ENCODE measurements at places on chromosomes 5 and 9.

GRCh38 chr5:42840269-42840668 is 28.6 kb upstream of the SELENOP start:
- DNase-seq, result no peak

DNA sequence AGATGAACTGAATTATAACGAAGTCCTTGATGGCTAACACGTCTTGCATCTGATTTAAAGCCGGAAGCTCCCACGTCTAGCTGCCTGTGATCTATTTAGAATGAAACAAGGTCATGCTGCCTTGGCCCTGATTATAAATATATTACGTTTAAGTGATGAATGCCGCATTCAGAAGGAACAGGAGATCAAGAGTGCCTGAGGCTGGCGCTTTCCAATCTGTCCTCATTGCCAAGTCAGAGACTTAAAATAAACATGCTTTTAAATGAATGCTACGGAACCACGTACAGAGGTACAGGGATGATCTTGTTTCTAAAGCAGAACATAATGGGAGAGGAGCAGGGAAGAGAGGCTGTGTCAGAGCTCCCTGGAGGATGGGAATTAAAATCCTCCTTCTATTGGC is 292.8 kb downstream of the TLE1 start:
- no peak for DNase-seq

GRCh38 chr9:99158629-99159028 is 53.7 kb downstream of the TGFBR1 start:
- DNase-seq, result no peak

DNA sequence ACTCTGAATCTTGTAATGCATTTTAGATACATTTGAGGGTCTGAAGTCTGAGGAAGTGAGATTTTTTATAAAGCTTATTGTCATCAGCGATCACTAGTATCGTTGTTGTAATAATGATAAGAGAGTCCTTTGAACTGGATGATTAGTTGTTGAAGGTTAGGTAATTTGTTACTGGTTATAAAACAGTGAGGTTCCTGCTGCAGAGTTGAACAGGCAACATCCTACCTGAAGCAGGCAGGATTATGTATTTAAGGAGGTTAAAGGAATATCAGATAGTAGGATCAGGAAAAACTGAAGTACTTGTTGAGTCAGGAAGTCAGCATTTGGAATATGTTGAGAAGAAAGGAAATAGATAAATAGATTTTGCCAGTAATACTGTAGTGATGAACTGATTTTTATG is 106.7 kb downstream of the VPS13A start:
- DNase-seq, result no peak

DNA sequence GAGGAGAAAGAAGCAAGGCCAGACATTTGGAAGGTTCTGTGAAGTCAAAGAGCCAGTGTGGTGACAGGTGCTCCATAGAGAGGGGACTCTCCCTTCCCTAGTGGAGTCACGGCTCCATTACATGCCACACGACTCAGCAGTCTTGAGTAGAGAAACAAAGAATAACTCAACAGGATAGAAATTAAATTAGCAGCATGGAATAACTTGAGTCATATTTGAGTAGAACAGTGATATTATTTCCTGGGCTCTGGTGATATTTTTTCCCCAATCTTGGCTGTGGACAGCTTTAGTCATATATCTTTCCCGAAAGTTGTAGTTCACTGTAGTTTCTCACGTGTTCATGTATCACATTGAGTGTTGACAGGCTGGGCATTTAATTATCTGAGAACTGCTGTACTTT is 149.7 kb upstream of the EFNA5 start:
- DNase-seq, result no peak

DNA sequence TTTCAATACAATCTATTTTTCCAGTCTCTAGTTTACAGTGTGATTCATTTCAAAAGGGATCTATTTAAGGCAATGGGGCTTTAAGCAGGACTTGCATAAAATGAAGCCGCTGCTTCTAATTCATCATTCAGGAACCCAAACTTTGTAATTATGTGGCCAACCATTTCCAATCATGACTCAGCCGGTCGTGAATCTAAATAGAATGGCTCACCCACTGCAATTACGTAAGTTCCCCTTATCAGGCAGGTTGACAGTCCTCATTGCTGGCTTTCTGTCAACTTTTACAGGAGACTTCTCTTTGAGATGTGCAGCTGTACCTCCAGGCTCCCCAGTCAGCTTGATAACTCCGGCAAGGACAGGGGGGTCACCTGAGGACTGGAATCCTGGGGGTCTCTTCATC is 152.8 kb upstream of the DAP start:
- peak; percentile 19 for DNase-seq

DNA sequence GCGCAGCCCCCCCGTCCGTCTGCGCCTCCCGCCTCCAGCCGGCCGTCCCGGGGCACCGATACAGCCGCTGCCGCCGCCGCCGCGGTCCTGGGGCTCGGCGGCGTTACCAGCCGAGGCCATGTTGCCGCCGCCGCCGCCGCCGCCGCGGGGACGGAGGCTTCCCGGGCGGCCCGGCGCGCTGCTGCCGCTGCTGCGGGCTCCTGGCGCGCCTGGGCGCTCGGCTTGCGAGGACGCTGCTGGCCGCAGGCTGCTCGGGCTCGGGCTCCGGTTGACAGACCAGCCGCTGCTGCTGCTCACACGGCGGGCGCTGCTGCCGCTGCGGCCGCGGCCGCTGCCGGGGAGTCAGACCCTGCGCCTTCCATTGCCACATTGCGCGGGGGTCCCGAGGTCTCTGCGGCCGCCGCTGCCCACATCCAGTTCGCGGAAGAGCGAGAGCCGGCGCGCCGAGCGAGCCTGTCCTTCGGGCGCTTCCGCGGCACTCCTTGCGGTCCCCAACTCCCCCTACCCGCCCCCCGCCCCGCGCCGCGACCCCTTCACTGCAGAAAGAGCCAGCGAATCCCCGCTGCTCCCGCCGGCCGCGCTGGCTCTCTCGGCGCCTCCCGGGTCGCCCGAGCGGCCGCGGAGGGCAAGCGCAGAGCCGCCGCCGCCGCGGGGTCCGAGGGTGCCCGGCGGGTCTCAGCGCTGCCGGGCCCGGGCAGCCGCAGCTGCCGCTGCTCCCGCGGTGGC is 8.4 kb downstream of the PTCH1 start:
- DNase-seq, result no peak

GRCh38 chr9:96858018-96858573 is 3.8 kb upstream of the ZNF782 start:
- no peak for DNase-seq

GRCh38 chr9:89519366-89519805 is 21.5 kb upstream of the SEMA4D start:
- no peak for DNase-seq

DNA sequence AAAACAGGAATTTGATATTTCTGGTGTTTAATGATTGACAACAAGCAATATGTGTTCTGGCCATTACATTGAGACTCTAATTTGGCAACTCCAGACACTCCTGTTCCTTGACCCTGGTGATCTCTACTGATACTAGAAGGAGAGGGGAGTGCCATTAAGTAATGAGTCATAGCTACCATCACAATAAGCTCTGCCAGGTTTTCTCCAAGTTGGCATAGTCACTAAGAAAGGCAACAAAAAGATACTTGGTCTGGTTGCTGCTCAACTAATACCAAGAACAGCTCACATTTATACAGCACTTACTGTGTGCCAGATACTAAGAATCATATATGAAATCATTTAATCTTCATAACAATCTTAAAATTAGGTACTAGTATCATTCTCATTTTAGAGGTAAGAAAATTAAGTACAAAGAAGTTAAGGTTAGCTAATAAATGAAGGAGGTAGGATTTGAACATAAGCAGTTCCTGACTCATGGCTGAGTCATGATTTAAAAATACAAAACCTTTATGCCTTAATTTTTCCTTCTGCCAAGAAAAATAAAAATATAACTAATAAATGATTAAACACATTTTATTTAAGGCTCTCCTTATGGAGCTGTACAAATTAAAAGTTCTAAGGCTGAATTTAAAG is 19.9 kb upstream of the PRXL2C start:
- no peak for DNase-seq

GRCh38 chr5:165134155-165134554 is 1628.7 kb downstream of the MAT2B start:
- DNase-seq, result no peak

DNA sequence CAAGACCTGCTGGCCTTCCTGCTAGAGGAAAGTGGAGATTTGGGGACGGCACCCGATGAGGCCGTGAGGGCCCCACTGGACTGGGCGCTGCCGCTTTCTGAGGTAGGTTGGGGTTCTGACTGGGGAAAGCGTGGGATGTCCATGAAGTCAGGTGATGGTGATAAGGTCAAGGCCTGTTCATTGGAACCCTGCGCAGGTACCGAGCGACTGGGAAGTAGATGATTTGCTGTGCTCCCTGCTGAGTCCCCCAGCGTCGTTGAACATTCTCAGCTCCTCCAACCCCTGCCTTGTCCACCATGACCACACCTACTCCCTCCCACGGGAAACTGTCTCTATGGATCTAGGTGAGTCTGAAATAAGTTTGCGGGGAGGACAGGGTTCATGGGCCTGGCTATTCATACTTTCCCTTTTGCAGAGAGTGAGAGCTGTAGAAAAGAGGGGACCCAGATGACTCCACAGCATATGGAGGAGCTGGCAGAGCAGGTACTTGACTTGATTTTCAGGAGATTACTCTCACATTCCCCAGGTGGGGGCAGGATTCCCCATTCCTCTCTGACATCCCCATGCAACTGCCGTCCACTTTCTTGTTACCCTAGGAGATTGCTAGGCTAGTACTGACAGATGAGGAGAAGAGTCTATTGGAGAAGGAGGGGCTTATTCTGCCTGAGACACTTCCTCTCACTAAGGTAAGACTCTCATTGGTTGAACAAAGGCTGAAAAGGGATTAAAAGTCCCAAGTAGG is 505 bp downstream of the CREB3 start:
- DNase-seq, result no peak

GRCh38 chr5:10421896-10422691 is 19.6 kb upstream of the ROPN1L start:
- no peak for DNase-seq

DNA sequence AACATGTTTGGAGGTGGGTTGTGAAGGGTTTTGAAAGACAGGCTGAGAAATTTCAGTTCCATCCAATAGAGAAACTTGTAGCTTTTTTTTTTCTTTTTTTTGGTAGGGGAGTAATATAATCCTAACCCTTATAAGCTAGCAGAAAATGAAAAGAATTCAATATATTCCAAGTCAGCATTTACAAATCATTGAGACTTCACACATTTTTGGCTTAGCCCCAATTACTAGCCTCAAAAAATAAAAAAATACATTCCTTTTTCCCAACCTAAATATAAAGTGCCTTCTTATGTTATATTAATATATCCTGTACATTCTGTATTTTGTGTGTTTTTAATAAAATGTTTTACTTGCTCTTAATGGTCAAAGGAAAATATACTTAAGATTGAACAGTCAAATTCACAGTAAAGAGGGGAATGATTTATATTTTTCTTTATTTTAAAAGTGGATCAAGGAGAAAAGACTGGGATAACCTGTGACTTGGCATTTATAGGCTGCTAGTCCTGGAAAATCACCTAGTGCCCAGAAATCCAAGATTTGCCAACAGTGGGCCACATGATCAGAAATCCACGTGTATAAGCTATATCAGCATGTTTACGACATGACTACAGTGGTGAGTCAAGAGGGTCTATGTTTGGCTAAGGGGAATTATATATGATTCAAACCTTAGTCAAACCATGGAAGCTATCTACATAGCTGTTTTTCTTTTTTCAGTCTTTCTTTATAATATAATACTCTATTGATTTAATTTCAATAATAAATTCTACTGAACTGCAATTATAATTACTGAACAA is 14.5 kb downstream of the HACD4 start:
- DNase-seq, result no peak

- no peak for DNase-seq
Measured at GRCh38 chr5:141501761-141502160, 12.9 kb downstream of the PCDHGC5 start.

- DNase-seq, result no peak
Measured at GRCh38 chr5:14742498-14742897, 78.0 kb downstream of the OTULIN start.

DNA sequence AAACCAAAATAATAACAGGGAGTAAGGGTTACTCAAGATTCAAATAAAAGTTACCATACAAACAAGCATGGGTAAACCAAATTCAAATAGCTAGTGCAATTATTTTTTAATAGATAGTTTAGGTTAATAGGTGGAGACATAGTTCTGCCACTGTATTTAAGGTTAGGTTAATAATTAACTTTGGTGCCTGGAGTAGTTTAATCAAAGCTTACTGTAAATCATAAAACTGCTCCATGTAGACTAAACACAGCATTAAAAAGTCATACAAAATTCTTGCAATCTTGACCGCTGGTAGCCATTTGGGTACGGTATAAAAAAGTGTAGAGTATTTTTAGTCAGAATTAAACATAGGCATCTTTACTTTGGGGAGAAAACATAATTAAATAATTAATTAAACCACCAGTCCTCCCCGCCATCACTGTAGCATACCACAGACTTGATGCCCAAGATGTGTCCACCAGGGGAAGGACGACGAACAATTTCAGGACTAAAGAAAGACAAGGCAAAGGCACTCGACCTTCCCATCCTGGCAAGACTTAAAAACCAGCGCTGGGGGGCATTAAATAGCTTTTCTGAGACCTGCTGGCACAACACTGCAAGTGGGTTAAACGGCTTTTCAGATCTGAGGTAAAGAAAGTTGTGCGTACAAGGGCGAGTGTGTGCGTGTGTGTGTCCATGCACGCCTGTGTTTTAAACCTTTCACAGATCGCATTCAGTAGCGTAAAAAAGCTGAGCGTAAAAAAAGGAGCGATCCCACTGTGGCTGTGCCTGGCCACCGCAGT is 2.9 kb downstream of the SEMA6A start:
- no peak for DNase-seq

- DNase-seq, result no peak
Measured at GRCh38 chr5:57034201-57034916, 82.4 kb upstream of the MIER3 start.

GRCh38 chr9:1083325-1083913 is 33.3 kb downstream of the DMRT2 start:
- DNase-seq, result no peak

GRCh38 chr5:103211576-103212561 is 46.7 kb upstream of the MACIR start:
- peak; percentile 10 for DNase-seq

All from CD4-positive, alpha-beta T cell treated with Interleukin-1 beta for 1 hour (primary cell).